ENCODE measurements at places on chromosomes 2 and 18. TPM values are rescaled to one million over a fixed set of nuclear protein-coding genes. Genes with fewer than 3 reads are reported as not detected.

The EPHA4 gene
- 17.9 TPM for total RNA-seq

The INPP5D gene
- total RNA-seq = 8.0 TPM

DNA sequence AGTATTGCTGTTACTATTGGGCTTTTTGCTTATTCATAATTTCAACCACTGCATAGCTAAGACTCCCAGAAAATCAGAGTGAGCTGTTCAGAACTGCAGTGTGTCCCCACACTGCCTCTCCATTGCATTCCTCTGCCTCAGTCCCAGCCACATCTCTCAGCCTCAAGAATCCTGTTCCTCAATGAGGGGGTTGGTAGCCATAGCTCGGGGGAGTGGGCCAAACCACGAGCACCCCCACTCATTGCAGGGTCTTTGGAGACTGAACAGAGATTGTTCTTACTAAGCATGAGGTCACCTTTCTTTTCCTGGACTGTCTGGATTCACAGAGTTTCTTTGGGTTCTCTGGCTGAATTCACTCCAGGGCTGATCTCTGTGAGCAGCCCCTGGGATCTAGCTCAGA, 161.1 kb downstream of the GFPT1 start:
- DNase-seq = peak; percentile 80

- DNase-seq = no peak
Observed at GRCh38 chr2:46679761-46680160, 200.4 kb downstream of the TMEM247 start.

The ACMSD gene
- total RNA-seq = not detected

DNA sequence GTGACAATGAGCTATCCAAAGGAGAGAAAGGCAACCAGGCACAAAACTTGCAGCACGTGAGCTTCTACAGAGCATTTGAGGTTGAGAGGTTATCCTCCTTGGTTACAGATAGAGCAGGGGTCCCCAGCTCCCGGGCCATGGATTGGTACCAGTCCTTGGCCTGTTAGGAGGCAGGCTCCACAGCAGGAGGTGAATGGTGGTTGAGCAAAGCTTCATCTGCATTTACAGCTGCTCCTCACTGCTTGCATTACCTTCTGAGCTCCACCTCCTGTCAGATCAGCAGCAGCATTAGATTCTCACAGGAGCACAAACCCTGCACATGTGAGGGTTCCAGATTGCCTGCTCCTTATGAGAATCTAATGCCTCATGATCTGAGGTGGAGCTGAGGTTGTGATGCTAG, 57.8 kb upstream of the ST8SIA3 start:
- DNase-seq = peak; percentile 90

The RMC1 gene
- total RNA-seq = 31.6 TPM

DNA sequence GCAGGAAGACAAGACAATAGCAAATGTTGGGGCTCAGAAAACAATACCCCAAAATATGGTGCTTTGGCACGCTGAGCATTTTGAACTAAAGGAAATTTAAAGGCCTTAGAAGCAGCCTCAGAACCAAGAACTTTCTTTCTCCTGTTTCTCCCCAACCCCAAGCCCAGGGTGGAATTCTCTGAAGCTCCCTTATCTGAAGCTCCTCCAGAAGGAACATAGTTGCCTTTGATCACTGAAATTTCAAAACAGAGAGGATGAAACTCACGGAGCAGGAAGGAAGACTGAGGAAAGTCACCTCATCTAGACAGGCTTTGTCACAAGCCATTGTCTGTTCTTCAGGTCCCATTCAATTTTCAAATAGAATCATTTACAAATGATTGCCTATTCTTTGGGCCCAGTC, 15.5 kb upstream of the BMPR2 start:
- no peak for DNase-seq

GRCh38 chr2:189013031-189013430, 38.9 kb downstream of the COL3A1 start:
- DNase-seq = no peak

DNA sequence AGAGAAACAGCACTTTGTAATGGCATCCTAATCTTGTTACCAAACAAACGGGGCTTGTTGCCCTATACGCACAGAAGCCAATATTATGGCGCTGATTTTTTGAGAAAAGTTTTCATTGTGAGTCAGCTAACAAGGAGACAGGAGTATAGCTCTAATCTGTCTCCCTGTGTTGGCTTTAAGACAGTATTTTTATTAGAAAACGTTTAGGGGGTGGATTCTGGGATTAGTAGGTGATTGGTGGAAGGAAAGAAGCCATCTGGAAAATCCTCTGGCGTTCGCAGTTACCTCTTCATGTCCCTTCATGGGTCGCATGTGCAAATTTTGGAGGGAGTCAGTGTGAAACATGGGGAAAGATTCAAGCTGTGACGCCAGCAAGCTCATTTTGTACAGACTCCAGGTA, 698 bp upstream of the TMEM237 start:
- no peak for DNase-seq

The DSG1 gene
- not detected for total RNA-seq

The TSPYL6 gene
- total RNA-seq = not detected

The CPS1 gene
- total RNA-seq = 2.0 TPM

GRCh38 chr2:128466376-128466775, 147.7 kb upstream of the HS6ST1 start:
- DNase-seq = peak; percentile 91

The DPY30 gene
- total RNA-seq = 54.0 TPM

GRCh38 chr2:224009605-224010315, 29.3 kb downstream of the SERPINE2 start:
- DNase-seq = no peak

DNA sequence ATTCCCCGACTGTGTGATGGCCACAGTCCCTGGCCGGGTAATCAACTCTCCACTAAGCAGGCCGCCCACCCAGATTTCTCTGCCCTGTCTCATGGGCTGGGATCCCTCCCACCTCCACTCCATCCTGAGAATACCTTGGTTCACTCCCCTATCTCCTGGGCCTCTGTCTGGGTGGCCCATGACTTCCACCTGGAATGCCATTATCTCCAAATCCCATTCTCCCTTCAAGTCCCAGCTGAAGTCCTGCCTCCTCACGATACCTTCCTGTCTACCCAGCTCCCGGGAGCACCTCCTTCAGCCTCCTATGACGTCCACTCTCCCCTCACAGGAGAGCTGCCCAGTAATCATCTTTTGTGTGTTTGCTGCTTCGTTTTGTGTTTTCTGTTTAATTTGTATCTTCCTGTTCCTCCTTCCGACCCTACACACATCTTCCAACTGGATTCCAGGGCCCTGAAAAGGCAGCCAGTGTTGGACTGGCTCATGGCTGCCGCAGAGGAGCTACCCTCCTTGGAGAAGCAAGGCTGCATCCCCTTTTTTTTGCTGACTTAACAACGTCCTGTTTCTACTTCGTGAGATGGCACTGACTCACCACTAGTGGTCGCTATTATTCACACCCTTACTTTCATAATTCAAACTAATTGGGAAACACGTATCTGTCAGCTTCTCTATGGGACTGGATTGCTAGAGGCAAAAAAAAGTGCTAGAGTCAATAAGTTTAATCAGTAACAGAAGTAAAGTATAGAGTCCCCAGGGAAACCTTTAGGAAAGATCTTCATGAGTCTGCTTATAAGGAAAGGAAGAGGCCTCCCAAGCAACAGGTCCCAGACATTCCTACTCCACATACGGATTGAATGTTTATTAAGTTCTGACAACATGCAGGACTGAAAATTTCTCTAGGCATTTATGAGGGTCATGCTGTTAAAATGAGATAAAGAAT, 171.9 kb upstream of the GATA6 start:
- no peak for DNase-seq

GRCh38 chr2:231411831-231412617, 16.5 kb downstream of the B3GNT7 start:
- DNase-seq = no peak

- no peak for DNase-seq
Observed at GRCh38 chr2:150878356-150878755, 383.3 kb downstream of the RBM43 start.

DNA sequence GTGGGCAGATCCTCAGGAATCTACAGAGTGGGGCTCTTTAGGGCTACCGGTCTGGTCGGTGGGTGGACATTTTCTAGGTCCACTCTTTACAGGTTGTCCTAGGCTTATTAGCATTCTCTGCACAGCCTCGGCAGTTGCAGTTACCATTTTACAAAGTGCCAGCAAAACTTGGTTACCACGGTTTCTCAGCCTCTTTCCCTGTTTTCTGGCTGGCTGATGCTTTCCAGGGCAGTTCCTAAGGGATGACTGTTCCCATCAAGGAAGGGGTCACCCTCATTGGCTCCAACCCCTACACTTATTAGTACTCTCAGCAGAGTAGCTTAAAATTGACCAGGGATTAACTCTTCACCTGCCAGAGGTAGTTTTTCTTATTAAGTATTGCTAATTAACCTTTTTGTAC, 2.0 kb upstream of the AQP4 start:
- DNase-seq = no peak

DNA sequence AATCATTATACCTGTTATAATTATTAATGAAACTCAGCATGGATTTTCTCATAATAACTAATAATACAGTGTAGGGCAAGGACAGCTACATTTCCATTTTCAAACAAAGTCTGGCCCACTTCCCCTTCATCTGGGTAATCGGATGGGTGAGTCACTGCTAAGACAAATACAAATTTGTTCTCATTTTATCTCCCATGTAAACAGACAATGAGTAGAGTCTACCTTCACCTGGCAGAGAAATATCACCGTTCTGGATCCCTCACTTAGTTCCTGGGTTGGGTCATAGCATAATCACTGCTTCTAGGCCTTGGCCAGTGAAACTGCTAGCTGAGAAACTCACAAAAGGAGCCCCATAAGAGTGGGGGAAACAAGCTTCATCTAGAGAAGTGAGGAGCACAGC, 9.2 kb downstream of the CNTNAP5 start:
- DNase-seq = no peak

DNA sequence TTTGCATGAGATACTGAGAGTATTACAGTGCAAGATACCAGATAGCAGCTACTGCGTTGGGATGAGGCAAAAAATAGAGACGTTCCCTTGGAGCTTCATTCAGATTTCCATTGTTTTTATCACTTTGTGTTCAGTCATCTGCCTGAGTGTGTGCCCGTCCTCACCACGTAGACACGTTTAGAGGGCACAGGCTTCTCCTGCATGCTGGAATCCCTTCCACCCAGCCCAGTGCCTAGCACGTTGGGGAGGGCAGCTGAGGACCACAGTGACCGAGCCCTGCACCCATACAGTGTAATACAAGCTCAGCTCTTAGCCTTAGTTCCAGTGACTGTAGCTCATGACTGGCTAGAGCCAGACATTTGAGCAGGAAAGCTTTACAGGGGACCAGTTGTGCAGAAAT, 134.7 kb downstream of the GBX2 start:
- DNase-seq = no peak

GRCh38 chr18:58321986-58322385, 278.0 kb downstream of the NEDD4L start:
- no peak for DNase-seq

The MYO7B gene
- 0.33 TPM for total RNA-seq

GRCh38 chr2:2507417-2507997, 176.4 kb upstream of the MYT1L start:
- DNase-seq = no peak

The G6PC2 gene
- not detected for total RNA-seq

The SPIRE1 gene
- total RNA-seq = 37.5 TPM

DNA sequence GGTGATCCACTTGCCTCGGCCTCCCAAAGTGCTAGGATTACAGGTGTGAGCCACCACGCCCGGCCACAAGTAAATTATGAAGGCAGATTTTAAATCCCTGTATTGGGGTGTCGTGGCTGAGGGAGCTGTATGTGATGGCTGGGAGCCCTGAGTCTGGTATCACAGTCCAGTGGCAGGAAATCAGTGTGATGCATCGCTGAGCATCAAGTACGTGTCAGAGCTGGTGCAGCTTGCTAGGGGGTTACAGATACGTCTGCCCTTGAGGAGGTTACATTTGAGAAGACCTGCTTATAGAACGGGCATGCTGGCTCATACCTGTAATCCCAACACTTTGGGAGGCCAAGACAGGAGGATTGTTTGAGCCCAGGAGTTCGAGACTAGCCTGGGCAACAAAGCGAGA, 4.3 kb downstream of the ENOSF1 start:
- DNase-seq = peak; percentile 50

The CCDC74A gene
- 8.2 TPM for total RNA-seq

DNA sequence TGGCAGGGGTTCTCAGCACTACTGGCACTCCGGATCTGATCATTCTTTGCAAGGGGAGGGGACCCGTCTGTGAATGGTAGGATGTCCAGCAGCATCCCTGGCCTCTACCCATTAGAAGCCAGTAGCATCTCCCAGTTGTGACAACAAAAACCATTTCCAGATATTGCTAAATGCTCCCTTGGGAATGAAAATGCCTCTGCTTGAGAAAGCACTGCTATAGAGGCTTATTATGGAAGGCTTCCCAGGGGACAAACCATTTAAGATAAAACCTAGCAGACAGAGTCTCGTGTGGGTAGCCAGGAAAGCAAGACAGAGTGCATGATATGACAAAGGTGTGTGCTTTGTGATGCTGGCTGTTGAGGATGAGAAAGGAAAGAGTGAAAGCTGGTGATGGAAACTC, 273.7 kb downstream of the TMX3 start:
- DNase-seq = no peak

GRCh38 chr2:221555494-221555846, 16.6 kb downstream of the EPHA4 start:
- no peak for DNase-seq

The DNMT3A gene
- 17.2 TPM for total RNA-seq

GRCh38 chr2:217833439-217833838, 169.4 kb downstream of the TNS1 start:
- DNase-seq = no peak

- DNase-seq = no peak
Observed at GRCh38 chr2:168278424-168278888, 31.1 kb upstream of the STK39 start.

The ANKRD36C gene
- 20.3 TPM for total RNA-seq

DNA sequence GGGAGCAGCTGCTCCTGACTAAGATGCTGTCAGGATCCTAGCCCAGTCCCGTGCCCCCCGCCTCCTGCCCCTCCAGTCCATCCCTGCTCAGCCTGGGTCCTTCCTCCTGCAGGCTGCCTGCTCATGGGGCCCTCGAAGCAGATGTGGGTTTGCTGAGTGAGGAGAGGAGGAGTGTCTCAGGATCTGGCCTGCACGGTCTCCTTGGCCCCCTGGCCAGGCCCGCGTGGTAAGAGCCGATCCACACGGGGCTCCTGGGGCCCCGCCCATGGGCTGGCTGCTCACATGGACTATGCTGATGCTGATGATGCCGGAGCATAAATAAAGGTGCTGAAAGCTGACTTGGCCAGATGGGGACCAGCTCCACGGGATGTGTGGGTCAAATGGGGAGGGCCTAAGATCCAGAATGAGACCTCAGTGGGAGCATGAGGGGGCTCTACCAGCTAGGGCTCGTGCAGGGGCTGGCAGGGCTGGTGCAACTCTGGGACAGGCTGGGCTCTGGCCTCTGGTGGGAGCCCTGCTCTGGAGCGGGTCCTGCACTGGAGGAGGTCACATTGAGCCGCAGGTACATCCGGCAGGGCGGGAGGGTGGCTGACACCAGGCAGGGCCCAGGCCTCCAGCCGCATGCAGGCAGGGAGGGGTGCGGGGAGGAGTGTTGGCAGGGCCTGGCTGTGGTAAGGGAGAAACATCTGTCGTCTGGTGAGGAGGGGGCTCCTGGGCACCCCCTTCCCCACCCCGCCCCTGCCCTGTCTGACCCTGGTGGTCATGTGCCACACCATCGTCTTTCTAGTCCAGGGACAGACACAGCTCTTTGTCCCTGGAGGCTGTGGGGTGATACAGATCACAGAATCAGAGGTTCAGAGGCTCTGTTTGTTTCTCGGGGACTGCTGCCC, 275.3 kb upstream of the HDAC4 start:
- DNase-seq = no peak

The MLPH gene
- total RNA-seq = 7.7 TPM
